ENCODE measurements at places on chromosomes 2 and 18.

- DNase-seq: no peak
Observed at GRCh38 chr18:26085056-26085455, 5.4 kb downstream of the SS18 start.

DNA sequence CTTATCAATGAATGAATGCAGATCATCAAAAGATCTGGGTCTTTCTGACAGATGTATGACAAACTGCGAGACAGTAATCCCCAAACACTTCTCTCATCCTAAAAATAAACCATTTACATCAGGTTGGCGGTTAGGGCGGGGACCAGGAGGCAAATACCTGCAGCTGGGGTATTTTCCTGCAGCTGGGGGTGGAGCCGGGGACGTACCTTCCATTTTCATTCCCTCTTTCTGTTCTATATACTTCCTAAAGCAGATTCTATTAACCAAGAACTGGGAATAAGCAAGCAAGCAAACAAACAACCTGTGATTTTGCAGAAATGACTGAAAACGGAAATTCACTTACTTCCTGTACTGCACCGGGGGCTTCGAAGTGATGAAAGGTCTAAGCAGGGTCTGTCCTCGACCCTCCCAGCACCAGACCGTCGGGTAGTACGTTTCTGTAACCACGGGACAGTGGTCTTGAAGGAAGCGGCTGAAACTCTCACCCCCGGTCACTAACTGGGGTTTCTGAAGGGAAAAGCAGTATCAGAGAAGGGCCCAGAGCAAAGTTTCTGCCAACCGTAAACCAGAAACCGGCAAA is 1.2 kb downstream of the ABHD3 start:
- DNase-seq: no peak

DNA sequence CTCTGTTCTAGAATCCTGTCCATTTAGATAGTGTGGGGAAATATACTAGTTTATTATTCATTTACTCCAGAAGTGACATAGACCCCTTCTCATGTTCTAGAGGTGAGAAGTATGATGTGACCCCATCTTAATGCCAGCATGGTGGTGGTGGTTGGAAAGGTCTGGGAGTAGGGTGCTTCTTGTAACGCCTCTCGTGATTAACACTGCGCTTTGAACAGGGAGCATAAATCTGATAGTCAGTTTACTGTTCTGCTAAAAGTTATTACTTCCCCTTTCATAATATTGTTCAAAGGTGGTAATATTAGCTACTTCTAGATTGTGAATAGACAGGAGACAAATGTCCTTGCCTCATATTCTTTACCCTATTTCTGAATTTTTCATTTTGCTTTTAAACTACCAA is 35.6 kb downstream of the EHBP1 start:
- DNase-seq: no peak

DNA sequence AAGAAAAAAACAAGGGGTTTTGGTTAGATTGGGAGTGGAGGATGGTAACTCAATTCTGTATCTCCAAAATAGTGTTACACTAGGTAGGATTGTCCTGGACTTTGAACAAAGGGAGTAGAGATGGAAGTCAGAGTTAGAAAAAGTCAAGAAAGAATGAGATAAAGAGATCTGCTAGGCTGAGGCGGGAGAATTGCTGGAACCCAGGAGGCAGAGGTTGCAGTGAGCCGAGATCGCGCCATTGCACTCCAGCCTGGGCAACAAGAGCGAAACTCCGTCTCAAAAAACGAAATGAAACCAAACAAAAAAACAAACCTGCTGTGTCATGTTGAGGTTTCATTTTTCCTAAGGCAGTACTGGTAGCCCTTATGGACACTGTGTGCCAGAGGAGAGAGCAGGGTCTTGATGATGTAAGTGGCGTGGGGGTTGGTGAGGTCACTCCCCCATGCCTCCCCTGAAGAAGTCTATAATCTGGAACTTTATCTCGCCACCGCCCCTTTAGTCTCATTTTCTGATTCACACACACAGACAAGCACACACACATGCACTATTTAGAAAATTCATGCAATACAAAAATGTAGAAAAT is 10.5 kb downstream of the DRC1 start:
- no peak for DNase-seq

DNA sequence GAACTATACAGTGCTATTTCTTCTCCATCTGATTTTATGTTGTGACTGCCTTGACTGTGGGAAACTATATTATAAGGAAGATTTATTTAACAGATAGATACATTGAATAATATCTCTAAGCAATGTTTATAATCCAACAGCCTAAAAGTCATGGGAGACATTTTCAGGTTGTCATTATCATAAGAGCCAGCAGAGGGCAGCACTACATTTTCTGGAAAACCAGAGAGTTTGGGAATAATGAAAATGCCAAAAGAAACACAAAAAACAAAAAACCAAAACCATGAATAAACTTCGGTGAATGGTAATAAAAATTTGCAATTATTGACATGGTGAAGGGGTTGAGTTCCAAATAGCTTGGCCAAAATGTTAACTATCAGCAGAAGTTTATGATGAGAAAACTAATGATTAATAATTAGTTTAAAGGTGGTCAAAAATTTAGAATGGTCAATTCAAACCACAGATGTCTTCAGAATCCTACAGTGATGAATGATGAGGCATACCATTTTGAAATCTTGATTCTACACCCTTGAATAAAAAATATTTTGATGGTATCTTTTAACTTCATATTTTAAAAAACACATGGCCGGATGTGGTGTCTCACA is 4.7 kb downstream of the EEF1B2 start:
- no peak for DNase-seq

- DNase-seq: no peak
Observed at GRCh38 chr18:66119347-66119746, 368.5 kb downstream of the CDH7 start.

GRCh38 chr2:179622635-179623300 is 238.6 kb downstream of the ZNF385B start:
- DNase-seq: no peak

DNA sequence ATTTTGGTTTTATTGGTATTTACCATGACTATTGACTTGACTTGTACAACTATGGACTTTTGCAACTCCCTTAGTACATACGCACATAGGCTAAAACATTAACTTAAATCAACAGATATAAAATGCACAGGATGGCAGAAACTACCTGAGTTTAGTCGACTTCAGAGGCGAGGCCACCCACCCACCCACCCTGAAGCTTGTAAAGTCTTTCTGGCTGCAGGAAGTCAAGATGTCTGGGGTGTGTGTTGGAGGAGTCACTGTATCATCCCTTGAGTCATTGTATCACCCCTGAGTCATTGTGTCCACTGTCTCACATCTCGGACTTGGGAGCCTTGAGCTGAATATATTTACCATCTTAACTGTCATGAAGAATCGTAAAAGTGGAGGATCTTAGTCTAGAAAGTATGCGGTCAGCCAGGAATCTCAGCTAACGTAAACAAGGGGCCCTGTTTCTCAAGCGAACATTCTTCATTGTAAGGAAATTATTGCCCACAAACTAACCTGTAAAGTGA is 140.0 kb upstream of the ST6GAL2 start:
- no peak for DNase-seq

- DNase-seq: no peak
Observed at GRCh38 chr2:26743852-26744251, 20.2 kb upstream of the SLC35F6 start.

DNA sequence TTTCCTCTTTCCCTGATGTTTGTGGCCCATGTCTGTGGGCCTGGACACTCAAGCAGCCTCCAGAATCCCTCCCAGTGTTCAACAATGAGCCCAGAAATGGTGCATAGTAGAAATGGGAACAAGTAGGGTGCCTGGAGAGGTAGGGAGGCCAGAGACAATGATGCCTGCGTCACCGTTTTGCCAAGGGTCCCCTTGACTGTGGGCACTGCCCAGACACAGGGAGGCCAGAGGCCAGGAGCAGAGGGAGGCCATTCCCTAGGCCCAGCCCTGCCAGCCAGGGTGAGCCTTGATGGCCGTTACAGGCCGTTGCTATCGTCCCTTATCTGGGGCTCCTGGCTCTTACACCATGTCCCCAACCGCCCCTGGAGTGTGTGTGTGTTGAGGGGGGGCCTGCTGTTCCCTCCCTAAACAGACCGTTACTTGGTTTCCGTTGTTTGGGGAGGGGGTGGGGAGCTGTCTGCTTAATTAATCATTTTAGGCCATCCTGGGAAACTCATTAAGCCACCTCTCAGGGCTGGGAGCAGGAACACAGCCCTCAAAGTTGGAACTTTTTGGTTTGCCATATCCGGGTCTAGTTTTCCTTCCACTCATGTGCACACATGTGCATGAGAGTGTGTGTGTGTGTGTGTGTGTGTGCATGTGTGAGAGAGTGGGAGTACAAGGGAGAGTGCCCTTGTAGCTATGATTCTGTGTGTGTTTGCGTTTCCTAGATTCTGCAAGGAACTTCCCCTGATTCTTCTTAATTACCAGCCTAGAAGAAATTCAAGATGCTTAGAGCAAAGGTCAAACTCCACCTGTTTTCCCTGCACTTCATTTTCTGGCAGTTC is 135.2 kb upstream of the HAAO start:
- DNase-seq: no peak

DNA sequence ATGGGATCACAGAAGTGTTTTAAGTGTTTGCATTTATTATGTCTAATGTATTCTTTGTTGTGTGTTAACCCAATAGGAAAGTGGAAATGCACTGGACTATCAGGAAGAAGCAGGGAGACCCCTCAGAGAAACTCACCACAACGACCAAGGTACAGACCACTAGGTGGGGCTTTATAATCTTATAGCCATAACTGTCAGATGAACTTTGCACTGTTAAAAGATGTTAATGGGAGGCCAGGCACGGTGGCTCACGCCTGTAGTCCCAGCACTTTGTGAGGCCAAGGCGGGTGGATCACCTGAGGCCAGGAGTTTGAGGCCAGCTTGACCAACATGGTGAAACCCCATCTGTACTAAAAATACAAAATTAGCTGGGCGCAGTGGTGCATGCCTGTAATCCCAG is 73.2 kb downstream of the SUMO1 start:
- DNase-seq: no peak

- DNase-seq: no peak
Observed at GRCh38 chr18:13500869-13501542, 225.4 kb downstream of the FAM210A start.

DNA sequence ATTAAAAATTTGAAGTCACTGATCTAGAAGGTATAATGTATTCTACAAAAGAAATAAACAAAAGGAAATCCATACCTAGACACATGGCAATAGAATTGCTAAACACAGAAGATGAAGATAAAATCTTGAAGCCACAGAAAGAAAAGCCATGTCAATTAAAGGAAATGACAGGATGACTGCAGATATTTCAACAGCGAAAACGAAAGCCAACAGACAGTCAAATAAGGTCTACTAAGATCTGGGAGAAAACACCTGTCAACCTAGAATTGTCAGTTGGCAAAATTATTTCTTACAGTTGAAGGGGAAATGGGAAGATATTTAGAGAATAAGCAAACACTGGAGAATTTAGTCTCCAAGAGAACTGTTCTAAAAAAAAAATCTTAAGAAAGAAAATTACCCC is 39.2 kb downstream of the NETO1 start:
- no peak for DNase-seq

DNA sequence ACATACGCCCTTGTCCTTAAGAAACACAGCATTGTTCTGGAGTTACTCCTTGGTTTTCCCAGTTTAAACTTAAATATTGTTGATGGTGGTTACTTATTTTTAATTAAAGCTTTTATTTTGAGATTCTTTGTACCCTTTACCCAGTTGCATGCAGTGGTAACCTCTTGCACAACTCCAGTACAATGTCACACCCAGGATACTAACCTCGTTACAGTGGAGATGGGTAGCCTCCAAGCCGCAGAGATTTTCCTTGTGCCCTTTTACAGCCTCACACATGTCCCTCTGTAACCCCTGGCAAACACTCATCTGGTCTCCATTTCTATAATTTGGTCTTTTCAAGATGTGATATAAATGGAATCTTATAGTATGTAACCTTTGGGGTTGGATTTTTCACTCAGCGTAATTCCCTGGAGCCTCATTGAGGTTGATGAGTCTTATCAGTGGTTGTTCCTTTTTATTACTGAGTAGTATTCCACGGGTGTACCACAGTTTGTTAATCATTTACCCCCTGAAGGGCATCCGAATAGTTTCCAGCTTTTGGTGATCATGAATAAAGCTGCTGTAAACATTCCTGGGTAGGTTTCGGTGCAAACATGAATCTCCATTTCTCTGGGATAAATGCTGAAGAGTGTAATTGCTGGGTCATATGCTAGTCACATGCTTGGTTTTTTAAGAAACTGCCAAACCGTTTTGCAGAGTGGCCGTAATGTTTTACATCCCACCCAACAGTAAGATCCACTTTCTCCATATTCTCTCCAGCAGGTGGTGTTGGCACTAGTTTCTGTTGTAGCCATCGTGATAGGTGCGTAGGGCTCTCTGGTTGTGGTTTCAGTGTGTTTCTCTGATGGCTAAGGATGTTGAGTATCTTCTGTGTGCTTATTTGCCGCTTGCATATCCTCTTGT is 68.6 kb downstream of the DGKD start:
- DNase-seq: no peak

- DNase-seq: no peak
Observed at GRCh38 chr2:69911985-69912563, 2.8 kb upstream of the MXD1 start.

Measured in stimulated activated CD8-positive, alpha-beta memory T cell treated with anti-CD3 and anti-CD28 coated beads, Interleukin-7, amount 100 ng/mL, for 1 hour (primary cell).